ENCODE measurements at places on chromosomes 6 and 20.

DNA sequence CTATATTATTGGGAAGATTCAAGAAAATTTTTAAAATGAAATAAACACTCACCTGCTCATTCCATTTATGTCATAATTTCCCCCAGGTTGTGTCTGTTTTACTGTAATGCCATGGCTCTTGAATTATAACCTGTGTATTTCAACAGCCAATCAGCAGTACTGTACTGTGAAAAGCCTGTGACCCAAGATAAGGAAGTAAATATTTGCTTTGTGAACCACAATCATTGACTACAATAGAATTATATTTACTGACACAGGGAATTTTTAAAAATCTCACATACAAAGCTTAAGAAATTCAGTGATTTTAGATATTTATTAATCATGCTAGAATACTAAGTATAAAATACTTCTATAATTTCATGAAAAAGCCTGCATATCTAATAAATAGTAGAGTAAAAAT lies 6.0 kb downstream of the RGS17 start:
- DNase-seq = no peak

- no peak for DNase-seq
These were observed 81.6 kb downstream of the PSMG4 start for GRCh38 chr6:3340358-3340802.

- DNase-seq = no peak
These were observed 18.5 kb downstream of the PLCB1 start for GRCh38 chr20:8150591-8150990.

- DNase-seq = peak; percentile 91
These were observed 630 bp downstream of the PPP1R3G start for GRCh38 chr6:5085648-5086293.

DNA sequence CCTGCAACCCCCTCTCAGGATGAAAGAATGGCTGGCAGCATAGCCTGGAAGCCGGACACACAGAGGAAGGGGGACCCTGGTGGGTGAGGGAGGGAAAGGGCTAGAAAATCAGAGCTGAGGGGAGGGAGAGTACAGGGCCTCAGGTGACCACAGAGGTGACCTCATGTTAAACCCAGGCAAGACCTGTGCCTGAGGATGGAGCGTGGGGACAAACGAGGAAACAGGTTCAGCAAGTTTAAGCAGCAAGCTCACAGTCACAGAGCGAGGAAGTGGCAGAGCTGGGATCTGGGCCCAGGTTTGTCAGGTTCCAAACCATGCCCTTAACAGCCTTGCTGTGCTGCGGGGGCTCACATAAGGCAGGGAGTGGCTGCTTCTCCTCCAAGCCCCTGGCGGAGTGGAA lies 4.0 kb upstream of the BPI start:
- no peak for DNase-seq

- no peak for DNase-seq
These were observed 45.3 kb downstream of the IGF2R start for GRCh38 chr6:160013987-160014868.

GRCh38 chr6:47794577-47795135 lies 12.8 kb downstream of the OPN5 start:
- DNase-seq = no peak

DNA sequence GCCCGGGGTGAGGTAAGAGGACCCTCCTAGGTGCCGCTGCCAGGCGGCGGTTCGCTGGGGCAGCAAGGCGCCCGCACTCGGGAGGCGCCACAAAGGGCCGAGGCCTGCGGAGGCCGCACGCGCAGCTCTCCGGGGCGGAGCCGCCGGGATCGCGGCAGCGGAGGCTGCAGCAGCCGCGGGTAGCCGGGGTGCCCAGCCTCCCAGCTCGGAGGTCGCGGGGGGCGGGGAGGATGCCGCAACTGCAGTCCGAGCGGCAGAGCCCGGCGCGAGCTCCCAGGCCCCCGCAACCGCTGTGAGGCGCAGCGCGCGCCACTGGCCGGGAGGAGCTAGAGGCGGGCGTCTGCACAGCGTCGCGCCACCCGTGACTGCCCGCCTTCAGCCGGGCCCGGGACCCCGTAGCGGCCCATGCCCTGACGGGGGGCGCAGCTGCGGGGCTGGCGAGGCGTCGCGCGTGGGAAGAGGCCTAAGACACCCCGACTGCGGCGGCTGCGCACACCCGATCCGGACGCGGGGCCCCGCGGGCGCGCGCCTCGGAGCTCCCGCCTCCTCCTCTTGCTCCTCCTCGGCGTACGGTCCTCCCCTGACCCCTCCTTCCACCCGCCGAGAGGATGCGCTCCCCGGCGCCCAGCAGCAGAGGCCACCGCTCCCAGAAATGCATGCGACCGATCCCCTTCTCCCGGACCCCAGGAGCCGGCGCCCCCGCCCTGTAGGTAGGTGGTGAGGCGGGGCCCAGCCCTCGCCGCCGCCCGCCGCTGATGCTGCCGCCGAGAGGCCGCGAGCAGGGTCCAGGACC lies at the start of gene NCOA7:
Gene NCOA7, plus strand, starts transcription at position 603 of the 793 bp plus-strand sequence. CDS start 24,395 bp downstream, outside the sequence.
- peak; percentile 94 for DNase-seq

- DNase-seq = no peak
These were observed 91.1 kb downstream of the MRPL14 start for GRCh38 chr6:44036196-44036595.

DNA sequence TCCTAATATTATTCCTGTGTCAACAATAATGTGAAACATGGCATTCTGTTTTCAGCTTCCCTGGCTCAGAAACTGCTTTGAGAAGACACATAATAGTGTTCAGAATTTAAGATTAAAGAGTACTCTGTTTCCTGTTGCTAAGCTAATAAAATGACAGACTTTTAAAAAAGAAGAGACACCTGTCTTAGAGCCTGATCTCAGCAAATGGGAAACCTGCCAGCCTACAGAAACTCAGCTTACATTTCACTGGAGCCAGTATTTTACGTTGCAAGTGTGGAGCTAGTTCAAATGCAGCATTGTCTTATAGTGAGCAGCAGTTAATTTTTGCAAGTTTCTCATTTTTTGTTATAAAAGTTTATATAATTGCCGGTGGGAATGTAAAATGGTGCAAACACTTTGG lies 28.8 kb downstream of the KIZ start:
- no peak for DNase-seq

DNA sequence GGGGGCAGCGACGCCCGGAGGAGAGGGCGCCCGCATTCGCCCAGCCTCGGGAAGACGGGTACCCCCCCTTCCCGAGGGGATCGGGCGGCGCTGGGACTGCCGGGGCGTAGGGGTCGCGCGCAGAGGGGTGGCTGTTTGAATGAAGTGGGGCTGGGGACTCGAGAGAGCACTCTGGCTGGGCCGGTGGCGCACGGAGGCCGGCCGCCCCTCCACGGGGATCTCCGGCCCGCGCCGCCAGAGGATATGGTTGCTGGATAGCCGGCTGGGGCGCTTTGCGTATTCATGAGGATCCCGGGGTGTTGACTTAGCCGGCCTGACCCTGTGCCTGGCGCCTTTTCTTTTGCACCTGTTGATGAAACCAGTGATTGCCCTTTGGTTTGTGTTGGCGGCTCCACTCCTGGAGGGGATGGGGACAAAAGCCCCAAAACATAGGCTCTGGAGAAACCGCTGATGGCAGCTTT lies 469 bp downstream of the SYNJ2 start:
- peak; percentile 65 for DNase-seq

- no peak for DNase-seq
These were observed 699.0 kb downstream of the HDGFL1 start for GRCh38 chr6:23268348-23268747.

DNA sequence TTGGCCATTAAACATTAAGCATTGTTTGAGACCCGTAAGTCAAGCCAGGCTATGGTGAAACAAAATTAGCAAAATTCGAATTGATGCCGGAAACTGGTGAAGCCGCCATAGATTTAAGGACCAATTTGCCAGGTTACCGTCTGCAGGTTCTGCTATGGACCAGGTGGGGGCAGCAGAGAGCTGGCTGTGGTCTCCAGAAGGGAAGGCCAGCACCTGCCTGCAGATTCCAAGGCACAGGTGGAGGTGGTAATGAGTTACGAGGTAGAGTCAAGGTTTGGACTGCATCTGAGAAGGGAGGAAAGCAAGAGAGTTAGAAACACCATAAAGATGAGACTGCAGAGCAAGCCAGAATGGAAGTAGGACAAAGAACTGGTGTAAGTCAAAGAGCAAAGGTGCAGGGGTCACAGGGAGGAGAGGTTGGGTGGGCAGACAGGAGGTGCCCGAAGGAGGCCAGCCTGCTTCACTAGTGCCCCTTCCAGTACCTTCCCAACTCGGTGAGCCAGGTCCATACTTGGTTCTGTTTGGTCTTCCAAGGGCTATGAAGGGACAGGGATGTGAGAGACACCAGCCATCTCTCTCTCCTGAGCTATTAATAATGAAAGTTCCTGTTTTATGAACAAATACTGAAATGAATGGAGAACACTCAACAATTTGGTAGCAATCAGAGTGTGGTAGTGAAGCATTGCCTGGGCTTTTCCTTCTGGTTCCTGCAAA lies 131.6 kb upstream of the ESR1 start:
- DNase-seq = no peak

GRCh38 chr6:105380634-105381033 lies 22.2 kb downstream of the PREP start:
- no peak for DNase-seq

DNA sequence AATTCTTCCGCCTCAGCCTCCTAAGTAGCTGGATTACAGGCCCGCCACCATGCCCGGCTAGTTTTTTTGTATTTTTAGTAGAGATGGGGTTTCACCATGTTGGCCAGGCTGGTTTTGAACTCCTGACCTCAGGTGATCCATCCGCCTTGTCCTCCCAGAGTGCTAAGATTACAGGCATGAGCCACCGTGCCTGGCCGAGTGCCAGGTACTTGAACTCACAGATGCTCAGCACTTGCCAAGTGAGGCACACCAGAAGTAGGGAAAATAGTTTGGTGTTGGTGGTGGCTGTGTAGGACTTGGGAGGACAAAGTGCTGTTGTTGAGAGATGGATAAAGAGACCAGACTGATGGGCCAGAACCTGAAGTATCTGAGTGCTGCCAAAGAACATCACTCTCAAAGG lies 40.0 kb upstream of the MBOAT1 start:
- DNase-seq = no peak

DNA sequence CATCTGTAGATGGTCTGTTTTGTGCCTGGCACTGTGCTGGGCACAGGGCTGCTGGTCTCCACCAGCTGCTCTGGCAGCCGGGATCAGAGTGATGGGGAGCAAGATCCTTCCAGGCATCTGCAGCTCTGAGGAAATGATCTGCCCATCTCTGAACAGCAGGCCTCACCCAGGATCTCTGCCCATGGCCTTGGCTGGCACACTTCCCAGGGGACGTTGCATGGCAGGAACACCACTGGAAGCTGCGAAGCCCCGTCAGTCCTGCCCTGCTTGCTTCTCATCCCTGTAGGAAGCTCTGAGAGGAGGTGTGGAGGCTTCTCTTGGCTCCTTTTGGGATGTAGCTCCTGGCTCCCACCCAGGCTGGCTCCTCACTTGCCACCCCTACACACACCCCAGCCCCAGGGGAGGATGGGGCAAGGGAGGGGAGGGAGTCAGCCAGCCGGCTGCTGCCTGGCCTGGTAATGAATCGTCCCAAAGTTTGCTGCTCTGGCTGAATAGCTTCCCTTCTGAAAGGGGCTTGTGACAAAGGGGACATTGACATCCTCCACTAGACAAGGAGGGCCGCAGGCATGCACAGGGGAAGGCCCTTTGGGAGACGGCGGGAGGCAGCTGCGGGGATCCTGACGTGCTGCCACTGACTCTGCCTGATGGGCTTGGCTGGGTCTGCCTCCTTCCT lies 108.9 kb downstream of the VEGFA start:
- peak; percentile 58 for DNase-seq

- DNase-seq = no peak
These were observed 2.3 kb downstream of the PXDC1 start for GRCh38 chr6:3749067-3749841.

GRCh38 chr6:63649269-63649668 lies 13.7 kb downstream of the PHF3 start:
- DNase-seq = no peak

- no peak for DNase-seq
These were observed 40.2 kb downstream of the E2F3 start for GRCh38 chr6:20441921-20442320.

DNA sequence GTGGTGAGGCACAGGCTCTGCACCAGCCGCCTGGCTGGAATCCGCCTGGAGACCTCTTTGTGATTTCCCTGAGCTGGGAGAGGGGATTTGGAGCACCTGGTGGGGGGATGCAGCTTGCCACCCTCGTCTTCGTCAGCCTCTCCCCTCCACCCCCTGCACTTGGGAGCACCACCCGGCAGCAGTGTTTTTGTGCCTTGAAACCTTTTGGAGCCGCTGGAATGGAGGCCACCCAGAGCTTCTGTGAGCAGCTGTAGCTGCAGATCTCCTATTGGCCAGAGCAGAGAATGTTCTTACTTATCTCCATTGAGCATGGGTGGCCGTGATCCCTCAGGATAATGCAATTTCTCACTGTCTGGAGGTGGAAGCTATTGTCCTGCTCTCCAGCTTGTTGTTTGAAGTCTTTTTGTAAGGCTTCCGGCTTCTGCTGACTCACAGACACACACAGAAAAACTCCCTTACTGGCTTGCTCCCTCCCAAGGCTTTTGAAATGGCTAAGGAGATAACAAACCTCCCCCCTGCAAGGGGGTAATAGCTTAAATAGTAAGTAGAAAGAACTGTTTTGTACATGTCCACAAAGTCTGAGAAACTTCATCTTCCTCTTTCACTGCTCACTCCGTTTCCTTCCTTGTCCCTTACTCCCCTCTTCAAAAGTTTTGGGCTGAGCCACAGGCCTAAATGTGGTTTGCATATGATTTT lies 271.2 kb downstream of the PRL start:
- DNase-seq = peak; percentile 75

- DNase-seq = no peak
These were observed 242.0 kb upstream of the RSPO3 start for GRCh38 chr6:126876446-126876845.

- no peak for DNase-seq
These were observed 79.8 kb upstream of the EMILIN3 start for GRCh38 chr20:41446456-41446855.

DNA sequence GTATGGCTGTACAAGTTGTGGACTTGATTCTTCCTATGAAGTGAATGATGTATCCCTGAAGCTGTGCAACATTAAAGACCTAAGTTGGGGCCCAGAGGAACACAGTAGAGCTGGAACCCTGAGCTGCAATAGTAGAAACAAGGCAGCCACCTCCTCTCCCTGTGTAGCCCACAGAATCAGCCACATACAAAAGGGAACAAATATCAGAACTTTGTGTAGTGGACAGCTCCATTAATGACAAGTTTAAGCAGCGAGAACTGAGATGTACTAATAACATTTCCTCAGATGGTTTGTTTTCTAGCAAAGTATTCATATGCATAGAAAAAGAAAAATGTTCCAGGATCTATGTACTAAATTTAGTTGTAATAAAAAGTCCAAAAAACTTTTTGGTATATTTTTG lies 19.2 kb downstream of the PHACTR1 start:
- DNase-seq = no peak

- DNase-seq = no peak
These were observed 34.0 kb downstream of the VEGFA start for GRCh38 chr6:43803783-43804549.

GRCh38 chr20:44609006-44609515 lies 26.7 kb downstream of the PKIG start:
- DNase-seq = no peak

Data from retina (tissue), 1 donor.